ENCODE measurements at places on chromosomes 6 and 20. TPM values are rescaled to one million over a fixed set of nuclear protein-coding genes. Genes with fewer than 3 reads are reported as not detected.

The SLC2A10 gene
- total RNA-seq = 37.4 TPM

DNA sequence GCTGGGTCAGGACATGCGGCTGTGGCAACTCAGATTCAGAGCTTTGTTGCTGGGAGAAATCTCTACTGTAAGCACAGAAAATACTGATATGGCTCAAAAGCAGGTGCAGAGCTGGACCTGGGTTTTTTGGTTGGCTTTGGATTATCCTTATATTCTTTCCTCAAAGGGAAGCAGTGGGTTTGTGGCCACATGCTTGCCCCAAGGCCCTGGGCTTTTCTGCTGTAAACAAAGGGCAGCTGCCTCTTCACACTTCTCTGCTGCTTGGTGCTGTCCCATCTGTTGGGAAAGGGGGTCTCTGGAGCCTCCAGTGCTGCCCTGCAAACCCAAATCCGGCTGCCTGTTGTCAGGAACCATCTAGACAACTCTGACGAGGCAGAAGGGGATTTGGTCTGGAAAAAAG, 52.4 kb downstream of the ANKRD6 start:
- DNase-seq = no peak

DNA sequence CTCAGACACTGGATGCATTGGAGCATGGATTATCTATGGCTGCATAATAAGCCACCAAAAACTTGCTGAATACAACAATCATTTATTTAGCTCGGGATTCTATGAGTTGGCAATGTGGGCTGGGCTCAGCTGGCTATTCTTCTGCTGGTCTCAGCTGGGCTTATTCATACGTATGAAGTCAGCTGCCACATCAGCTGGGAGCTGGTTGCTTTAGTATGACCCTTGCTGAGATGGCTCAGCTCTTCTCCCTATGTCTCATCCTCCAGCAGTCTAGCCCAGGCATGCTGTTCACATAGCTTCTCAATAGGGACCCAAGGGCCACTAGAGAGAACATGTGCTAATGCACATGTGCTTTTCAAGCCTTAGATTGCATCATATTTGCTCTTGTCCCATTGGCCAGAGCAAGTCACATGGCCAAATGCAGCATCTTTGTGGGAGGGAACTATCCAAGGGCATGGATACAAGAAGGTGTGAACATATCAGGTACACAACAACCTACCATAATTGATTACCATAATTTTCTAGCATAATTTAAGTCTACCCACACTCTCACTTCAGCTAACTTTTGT, 444.6 kb downstream of the KIF16B start:
- DNase-seq = no peak

GRCh38 chr6:134464690-134465411, 146.9 kb upstream of the SGK1 start:
- peak; percentile 54 for DNase-seq

- DNase-seq = no peak
These were observed 13.0 kb upstream of the SNHG17 start for GRCh38 chr20:38447931-38448675.

GRCh38 chr6:157428427-157429202, 47.6 kb downstream of the ZDHHC14 start:
- DNase-seq = no peak

GRCh38 chr6:117078624-117079023, 186.7 kb upstream of the VGLL2 start:
- DNase-seq = no peak

DNA sequence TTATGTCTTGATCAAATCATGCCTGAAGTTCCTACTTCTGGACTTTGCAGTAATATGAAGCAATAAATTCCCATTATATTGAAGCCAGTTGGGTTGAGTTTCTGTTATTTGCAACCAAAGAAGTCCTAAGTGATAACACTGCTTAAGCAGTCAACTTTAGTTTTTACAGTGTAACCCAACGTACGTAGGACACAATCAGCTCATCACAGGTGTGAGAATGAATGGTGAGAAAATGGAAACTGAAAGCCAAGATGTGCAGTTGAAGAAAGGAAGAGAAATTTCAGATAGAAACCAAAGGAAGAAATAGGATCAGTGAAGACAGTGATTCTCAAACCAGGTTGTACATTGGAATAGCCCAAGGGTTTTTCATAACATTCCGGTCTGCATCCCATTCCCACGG, 211.4 kb upstream of the ZFP64 start:
- DNase-seq = no peak

DNA sequence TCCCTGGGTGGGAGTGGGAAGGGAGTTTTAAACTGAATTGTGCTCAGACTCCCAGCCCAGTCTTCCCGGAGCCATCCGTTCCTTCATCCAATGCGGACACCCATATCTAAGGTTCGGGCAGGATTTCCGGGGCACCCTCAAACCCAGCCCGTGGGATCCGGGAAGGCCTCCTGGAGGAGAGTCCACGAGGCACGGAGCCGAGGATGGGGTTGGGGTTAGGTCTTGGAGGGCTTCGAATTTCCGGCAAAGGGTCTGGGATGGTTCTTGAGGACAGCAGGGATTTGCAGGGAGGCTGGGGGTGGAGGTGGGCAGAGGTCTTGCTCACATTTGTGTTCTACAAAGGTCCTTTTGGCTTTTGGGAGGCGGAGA, 49.5 kb upstream of the SLC32A1 start:
- DNase-seq = no peak

Data from fibroblast of the aortic adventitia (primary cell).